CD4-positive, alpha-beta T cell treated with Interleukin-6 for 4 hours (primary cell): ENCODE measurements at places on chromosomes 6 and 20.

GRCh38 chr6:166640342-166641043 lies 13.4 kb upstream of the RPS6KA2 start:
- peak; percentile 22 for DNase-seq

GRCh38 chr20:34131491-34131890 lies 19.4 kb upstream of the EIF2S2 start:
- no peak for DNase-seq

DNA sequence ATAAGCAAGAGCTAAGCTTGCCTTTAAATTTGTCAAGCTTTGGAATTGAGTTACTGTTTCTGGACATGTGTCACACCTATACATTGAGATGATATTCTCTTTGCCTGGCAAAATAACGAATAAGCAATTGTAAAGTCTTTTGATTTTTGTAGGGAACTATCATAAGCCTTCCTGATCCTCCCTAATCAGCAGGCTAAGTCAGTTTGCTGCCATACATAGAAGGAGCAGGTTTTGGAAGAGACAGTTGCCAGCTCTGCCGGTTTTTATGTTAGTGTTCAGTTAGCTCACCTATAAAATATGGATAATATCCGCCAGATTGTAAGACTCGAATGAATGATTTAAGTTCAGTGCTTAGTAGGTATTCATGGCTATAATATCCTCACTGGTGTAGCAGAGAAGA lies 34.4 kb upstream of the BCAS1 start:
- no peak for DNase-seq

DNA sequence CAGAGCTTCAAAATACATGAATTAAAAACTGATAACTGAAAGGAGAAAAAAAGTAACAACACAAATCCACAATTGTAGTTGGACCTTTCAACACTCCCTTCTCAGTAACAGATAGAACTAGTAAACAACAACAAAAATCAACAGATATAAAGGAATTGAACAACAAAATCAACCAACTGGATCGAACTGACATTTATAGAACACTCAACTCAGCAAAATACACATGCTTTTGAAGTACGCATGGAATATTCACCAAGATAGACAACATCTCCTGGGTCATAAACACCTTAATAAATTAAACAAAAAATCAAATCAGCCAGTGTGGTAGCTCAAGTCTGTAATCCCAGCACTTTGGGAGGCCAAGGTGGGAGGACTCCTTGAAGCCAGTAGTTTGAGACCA lies 63.3 kb downstream of the ILRUN start:
- DNase-seq: no peak

DNA sequence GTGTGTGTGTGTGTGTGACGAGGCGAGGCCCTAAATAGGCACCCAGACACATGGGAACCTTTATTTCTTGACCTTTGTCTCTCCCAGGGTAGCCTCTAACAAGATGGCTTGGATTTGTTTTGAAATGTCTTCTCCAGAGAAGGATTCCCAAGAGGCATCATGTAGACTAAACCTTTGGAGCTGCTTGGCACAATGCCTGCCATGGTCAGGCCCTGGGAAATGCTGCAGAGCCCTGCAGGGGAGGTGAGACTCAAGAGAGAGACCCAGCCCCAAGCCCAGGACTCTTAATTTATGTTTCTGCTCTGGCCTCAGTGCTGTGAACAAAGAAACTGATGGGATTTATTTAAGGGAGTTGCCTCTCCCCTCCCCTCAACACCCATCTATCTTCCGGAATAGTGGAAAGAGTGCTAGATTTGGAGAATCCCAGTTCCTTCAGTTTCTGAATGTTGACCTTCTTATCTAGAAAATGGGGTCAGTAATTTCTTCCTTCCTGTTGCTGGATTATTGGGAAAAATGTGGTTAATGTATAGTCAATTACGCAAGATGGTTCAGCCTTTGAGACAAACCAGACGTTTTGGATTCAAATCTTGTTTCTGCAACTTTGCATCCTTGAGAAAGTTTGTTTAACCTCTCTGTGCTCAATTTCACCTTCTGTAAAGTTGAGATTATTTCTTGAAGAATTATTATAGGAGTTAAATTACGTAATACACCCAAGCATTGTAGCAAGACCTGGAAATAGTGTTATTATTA lies 434.8 kb downstream of the MAFB start:
- DNase-seq: no peak

- DNase-seq: peak; percentile 81
These were observed 7.1 kb downstream of the HSPA1B start for GRCh38 chr6:31834367-31835250.

DNA sequence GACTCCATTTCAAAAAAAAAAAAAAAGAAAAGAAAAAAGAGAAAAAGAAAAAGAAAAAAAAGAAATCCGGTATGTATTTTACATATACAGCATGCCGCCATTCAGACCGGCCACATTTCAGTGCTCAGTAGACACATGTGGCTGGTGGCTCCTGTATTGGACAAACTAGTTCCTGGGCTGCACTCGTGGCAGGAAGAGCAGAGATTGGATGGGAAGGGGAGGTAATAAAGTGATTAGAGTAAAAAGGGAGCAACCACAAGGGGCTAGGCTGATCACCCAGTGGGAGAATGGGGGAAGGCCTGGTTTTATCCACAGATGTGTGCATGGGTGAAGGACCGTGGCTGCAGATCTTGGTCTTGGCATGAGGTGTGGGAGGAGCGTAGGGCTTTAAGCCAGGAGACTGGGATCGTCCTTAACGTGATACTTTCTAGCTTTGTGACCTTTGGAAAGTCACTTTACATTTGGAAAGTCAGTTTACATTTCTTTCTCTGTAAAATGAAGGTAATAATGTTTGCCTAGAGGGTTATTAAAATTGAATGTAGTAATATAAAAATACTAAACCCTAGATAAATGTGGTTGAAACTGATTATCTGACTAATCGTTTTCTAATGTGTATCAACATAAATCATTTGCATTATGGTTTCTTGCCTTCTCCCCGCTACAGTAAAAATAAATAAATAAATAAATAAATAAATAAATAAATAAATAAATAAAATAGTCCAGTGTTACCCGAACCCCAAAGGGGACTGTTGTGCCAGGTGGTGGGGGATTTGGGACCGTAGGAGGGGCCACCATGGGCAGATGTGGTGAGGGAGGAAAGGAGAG lies 869 bp upstream of the TRIM15 start:
- no peak for DNase-seq

- DNase-seq: no peak
These were observed 135.7 kb downstream of the SYNDIG1 start for GRCh38 chr20:24604966-24605665.

- DNase-seq: no peak
These were observed 8.5 kb downstream of the IGF2R start for GRCh38 chr6:159977255-159977903.

- DNase-seq: no peak
These were observed 87.3 kb upstream of the NHSL1 start for GRCh38 chr6:138586638-138587037.

DNA sequence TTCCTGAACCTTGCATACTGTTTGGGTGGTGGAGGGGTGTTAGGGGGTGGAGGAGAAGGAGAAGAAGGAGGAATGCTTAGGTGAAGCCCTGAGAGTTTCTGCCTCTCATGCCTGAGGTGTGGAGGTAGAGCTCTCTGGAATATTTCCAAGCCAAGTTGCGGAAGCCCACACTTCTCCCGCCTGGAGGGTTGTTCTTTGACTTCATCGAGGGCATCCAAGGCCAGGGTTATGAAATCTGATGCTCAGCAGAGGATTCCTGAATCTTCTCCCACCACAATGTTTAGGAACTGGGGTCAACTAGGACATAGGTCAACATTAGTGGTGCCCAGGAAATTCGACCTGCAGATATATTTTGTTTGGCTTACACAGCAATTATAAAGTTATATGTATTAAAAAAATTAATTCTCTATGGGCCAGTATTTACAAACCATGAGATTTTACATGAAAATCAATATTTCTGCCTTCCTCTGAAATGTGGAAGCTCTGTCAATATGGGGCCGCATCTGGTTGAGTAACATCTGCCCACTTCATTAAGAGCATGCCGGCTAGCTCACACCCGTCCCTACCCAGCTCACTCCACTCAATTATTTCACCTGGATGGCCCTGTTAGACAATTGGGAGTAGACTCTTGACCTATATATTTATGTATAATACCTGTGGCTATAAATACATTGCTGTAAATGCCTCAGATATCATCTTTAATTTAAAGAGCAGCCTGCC lies 257.1 kb upstream of the ZFP64 start:
- no peak for DNase-seq

GRCh38 chr6:11433860-11434259 lies 103.7 kb upstream of the TMEM170B start:
- DNase-seq: no peak

- no peak for DNase-seq
These were observed 563.3 kb downstream of the TBC1D32 start for GRCh38 chr6:120771019-120771418.

DNA sequence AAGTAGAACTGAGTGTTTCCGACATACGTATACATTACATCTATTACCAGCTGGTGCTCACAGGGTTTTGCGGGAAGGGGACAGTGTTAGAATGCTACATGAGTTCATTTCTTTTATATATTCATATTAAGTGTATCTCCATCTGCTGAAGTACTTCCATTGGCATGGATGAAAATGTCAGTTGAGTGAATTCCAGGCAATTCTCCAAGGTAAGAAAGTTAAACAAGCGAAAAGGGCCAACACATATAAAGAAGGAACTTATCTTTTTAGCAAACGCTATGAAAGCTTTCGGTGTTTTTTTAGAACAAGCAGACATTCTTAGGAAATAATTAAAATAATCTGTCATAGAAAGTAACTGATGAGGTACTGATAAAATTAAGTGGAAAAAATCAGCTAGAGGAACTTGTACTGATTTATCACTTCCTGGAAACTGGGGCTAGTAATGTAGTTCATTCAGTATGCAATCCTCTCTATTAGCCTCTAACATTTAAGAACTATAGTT lies 34.6 kb downstream of the RNF146 start:
- no peak for DNase-seq

DNA sequence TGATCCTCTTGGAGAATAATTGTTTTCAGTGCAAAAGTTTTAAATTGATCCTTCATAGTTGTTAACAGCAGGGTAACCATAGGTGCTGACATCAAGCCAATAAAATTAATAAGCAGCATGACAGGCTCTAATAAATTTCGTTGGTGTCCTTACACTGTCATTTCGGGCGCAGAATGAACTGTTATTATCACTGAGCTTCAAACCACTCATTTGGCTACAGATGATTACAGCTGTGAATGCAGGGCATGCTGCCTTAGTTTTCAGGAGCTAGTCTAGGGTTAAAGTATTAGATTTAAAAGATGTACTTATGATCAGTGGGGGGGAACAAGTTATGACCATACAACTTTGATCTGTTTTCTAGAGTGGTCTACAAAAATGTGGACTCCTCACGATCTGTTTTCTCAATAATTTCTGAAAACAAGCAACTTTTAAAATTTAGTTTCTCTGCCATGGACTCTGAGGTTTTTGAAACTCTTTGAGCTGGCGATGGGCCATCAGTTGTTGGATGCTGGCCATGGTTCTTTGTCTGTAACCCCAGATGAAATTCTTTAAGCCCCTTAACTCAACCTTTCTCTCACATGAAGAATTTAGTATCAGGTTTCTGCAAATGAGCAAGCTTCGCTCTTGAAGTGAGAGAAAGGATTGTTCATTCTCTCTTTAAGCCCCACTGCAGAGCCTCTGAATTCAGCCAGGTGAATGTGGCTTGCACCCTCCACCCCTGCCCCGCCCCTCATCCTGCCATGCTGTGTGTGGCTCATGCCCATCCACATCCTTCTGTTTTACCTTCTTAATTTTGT lies 99.1 kb upstream of the MTHFD1L start:
- no peak for DNase-seq

GRCh38 chr20:54091120-54091480 lies 20.7 kb upstream of the BCAS1 start:
- DNase-seq: no peak

DNA sequence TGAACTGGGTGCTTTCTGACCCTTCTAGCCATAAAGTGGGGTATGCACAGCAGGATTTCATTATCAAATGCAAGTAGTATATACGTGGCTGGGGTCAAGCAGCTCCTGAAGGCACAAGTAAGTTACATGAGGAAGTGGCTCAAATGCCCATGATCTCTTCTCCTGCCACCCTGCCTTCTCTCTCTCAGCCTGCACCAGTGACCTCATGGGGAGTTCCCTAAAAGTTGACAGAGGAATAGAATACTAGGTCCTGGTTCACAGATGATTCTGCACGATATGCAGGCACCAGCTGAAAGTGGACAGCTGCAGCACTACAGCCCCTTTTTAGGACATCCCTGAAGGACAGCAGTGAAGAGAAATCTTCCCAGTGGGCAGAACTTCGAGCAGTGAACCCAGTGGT lies 282.0 kb downstream of the BCKDHB start:
- no peak for DNase-seq

DNA sequence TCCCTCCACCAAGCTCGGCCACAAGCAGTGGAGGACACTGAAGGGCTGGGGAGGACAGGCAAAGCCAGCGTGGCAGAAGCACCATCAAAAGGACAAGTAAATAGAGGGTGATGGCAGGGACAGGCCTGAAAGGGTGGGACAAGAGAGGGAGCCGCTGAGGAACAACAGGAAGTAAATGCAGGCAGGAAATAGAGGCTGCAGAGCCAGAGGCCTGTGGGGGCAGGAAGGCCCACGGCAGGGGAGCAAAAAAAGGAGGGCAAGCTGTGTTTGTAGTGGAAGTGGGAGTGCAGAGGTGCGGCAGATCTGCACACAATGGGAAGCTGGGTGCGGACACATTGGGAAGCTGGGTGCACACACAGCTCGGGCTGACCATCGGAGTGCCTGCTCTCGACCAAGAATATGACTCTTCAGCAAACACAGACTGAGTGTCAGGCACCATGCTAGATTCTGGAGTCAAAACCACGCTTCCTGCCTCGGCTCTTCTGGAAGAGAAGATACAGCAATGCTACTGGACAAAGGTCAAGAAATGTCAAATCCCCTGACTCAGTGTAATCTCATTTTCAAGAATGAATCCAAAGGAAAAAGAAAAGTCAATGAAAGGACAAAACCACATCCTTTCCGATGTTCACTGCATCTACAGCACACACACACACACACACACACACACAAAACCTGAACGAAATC lies 40.4 kb upstream of the RAB22A start:
- no peak for DNase-seq

GRCh38 chr6:159941286-159942113 lies 27.4 kb upstream of the IGF2R start:
- DNase-seq: peak; percentile 29

DNA sequence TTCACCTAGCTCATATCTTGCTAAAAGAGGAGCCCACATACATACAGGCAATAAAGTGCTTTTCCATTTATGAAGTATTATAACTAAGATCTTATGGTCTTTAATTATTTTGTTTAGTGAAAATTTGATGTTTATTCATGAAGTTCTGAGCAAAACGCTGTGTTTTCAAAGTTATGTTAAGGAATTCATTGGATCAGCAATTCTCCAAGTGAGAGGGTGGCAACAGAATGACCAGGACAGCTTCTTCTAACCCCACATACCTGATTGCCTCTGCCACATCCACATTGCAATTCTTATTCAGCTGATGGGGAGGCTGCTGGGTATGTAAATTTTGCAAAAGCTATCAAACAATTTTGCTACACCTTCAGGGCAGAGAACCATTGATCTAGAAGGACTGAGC lies 116.8 kb downstream of the OGFRL1 start:
- no peak for DNase-seq

DNA sequence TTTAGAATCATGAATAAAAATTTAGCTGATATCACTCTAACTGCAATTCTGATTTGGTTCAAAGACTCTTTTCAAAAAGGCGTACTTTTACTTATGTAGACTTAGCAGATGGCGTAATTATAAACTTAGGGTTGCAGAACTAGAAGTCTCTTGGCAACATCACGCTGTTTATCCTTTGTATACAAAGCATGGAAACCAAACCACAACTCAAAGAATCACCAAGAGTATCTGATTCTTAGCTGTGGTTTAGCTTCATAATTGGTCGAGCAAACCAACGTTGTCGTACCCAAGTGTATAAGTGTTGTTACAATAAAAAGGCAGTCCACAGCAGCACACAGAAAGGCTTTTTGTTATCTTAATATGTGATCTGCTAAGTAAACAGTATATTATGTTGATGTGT lies 18.2 kb downstream of the STMND1 start:
- DNase-seq: no peak
